ENCODE measurements at places on chromosomes 3 and 15.

- no peak for DNase-seq
These were observed 221.0 kb upstream of the IGF1R start for GRCh38 chr15:98427321-98427720.

GRCh38 chr3:106126067-106126845, 257.4 kb upstream of the CBLB start:
- DNase-seq: no peak

DNA sequence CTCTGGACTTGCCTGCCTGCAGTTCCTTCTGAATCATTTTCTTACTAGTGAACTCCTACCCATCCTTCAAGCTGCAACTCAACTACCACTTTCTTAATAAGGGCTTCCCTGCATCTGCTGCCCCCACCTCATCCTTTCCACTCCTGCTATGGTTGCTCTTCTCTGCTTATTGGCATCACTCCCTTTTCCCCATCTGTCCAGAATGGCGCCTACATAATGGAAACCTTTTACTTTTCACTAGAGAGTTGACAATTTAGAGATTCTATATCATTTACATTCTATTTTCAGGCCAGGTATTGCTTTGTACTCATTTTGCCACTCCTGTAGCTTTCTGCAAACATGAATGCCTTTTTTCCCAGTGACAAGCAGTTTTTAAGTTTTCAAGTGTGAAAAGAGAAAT, 1.9 kb upstream of the EPHA3 start:
- no peak for DNase-seq

DNA sequence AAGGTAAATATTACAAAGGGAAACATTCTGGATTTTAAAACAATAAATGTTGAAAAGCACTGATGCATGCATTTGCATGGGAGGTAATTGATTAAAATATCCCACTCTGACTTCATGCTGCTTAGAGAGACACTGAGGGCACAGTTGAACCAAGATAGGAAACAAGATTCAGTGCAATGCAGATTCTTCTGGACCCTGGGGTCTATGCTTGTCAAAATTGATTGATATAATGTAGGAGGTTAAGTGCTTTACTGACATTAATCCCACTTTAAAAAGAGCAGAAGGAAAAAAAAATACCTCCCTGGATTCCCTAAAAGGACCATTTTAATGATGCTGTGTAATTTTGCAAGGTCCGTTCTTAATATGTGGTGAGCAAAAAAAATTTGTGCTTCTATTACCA, 454.2 kb downstream of the GABRB3 start:
- DNase-seq: no peak

DNA sequence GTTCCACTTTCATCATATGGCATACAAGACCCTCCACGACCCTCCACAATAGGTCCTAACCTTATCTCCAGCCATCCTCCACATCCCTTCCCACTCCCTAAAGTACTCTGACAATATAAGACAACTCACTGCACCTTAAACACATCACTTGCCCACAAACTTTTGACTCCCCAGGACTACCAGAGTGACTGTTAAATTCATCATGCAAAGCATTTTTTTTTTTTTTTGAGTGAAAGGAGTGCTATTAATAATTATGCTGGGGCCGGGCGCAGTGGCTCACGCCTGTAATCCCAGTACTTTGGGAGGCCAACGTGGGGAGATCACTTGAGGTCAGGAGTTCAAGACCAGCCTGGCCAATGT, 55.8 kb downstream of the OSBPL10 start:
- DNase-seq: no peak

- no peak for DNase-seq
These were observed 62.8 kb upstream of the CSPG4 start for GRCh38 chr15:75775296-75776064.

DNA sequence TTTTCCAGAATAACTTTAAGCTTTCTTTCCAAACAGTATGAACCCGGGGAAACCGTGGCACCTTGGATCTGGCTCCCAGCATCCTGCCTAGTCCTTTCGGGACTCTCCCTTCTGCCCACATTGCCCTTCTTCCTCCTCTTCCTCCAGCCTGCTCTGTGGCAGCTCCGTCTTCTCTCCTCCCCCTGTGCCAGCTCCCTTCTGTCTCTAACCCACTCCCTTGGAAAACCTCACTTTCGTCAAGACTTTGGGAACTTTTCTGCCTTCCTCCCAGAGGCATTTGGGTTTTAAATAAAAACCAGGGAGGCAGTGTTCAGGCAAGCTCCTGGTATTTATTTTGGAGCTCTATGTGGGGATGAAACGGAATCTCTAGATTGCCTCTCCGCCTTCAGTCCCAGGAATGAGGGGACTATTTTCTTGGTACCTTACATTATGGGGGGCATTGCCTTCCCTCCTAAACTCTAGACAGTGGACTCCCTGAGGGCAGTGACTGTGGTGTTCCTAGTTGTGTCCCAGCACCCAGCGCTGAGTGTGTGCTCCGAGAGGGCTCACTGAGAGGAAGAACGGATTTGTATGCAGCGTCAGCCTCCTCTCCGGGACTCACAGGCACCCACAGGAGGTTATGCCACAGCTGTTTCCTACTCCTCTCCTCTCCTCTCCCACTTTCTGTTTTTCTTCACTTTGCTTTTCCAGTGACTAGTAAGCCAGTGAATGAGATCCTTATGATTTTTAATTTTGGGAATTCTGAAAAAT, 105.4 kb upstream of the MRPS22 start:
- no peak for DNase-seq

DNA sequence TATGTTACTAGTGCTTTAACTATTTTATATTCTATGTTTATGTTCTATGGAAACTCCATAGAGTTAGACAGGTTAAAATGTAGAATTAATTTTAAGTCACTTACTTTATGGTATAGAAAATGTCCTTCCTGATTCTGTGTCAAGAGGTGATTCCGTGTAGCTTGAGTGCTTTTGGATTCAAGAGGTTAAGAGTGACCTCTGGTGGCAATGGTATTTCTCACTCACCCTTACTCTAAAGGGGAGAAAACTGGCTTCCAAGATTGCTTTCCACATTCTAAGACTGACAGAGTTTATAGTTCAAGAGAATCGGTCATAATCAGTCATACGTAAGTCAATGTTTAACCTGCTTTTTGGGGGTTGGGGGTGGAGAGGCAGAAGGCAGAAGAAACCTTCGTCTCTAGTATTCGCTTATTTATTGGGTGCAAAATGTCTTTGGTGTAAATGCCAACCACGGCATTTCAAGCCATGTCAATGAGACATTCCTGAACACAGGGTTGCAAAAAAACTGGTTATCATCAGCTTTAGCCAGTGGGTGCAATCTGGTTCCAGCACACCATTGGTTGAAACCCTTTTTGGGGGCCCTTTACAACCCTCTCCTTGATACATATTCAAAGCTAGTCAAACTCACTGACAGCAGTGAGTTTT, 92.0 kb upstream of the VGLL3 start:
- DNase-seq: peak; percentile 29

DNA sequence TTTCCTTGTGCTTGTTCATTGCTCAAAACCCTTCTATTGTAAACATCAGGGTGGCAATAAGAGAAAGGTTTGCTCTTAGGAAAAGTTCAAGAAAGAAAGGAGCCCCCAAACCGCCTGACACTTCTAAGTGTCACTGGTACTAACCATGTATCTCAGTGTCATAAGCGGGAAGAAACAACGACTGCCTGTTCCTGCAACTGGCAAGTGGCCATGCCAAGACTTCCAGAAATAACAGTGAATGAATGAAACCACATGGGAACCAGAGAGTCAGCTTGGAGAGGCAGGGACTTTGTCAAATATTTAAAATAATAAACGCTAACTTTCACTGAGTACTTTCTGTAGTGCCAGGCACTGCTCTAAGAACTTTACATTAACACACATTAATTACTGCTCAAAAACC, 1.1 kb downstream of the PLSCR2 start:
- DNase-seq: no peak

DNA sequence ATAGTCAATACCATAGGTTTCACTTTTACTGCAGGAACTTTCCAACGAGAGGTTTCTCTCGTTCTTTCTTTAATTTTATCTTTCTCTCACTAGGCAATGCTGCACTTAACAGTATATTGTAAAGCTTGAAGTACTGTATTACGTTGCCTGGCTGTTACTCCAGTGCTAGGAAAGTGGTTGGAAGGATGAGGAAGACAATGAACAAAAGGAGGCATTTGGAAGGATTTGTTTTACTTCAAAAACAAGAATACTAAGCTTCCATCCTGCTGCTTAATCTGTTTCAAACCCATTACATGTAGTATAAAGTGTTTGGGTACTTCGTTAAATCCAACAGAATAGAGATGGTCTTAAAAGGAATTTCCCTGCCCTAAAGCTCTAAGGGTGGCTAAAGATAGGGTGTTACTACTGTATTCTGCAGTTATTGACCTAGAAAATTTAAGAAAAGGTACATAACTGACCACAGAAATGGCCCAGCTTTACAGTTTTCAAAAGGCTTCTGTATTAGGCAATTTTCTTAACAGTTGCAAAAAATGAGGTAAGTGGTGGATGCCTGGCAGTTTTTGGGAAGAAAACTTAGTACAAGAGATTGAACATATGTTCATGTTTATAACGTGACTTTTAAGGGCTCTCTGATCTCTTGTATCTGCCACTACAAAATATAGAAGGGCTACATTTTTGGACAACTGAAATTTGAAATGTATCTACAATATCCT, 785 bp upstream of the IFT57 start:
- DNase-seq: no peak

GRCh38 chr3:193903512-193903817, 232.5 kb upstream of the HES1 start:
- no peak for DNase-seq

- no peak for DNase-seq
These were observed 12.8 kb upstream of the GATA2 start for GRCh38 chr3:128505771-128506170.

DNA sequence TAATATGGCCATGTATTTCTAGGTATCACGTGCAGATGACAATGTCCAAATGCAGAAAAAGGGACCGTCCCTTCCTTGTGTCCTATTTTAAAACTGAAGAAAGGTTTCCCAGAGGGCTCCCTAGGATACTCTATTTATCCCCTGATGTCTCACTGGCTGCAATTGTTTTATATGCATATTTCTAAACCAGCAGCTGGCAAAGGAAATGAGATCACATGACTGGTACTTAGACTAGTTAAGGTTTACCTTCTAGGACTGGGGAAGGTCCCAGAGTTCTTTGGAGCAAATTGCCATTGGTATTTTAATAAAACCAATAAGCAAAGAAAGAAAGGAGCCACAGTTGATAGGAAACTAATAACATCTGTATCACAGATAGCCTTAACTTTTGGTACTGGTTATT, 29.5 kb downstream of the GTF2E1 start:
- DNase-seq: no peak

DNA sequence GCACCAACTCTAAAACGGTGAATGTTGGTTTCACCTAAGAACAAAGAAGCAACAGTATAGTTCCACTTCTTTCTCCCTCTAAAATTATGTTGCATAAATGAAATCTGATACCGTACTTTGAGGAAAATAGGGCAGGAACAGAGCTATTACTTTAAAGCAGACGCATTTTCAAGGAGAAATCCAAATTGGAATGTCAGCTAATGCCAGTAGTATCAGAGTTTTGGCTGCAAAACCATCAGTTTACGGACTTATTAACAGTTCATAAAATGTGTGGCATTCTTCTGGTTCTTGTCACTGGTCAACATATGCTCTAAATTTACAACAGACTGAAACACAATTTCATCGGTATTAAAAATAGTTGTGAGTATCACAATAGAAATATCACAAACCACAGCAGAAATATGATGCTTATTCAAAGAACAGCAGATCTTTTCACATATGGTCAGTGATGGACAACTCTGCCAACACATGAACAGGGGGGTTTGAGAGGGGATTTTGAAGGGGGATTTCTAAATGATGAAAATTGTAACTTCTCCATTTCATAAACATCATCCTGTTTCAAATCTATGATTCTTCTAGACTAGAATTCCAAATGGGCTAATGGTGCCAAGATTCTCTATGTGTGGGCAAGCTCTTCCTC, 38.7 kb upstream of the ROBO2 start:
- DNase-seq: no peak

DNA sequence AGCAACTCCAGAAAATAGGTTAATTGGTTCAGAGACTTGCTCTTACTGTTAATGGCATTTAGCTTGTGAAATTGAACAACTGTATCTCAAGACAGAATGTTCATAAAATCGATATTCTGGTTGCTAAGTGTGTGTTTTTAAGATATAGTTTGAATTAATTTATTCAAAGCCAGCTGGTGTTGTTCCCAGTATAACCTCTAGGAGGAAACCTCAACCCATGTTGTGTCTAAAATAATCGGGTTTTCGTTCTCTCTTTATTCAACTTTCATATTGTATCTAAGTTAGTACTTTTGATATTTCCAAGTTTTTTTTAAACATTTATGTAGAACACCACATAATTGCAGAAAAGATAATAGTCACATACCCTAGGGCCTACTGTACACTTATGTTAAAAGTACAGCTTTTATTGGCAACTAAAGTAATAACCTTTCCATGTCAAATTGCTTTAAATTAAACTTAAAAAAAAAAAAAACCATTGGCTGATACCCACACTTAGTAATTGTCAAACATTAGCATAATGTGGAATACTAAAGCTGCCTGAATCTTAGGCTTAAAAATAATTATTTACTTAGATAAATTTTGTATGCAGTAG, 90.9 kb downstream of the SAMMSON start:
- DNase-seq: peak; percentile 5

DNA sequence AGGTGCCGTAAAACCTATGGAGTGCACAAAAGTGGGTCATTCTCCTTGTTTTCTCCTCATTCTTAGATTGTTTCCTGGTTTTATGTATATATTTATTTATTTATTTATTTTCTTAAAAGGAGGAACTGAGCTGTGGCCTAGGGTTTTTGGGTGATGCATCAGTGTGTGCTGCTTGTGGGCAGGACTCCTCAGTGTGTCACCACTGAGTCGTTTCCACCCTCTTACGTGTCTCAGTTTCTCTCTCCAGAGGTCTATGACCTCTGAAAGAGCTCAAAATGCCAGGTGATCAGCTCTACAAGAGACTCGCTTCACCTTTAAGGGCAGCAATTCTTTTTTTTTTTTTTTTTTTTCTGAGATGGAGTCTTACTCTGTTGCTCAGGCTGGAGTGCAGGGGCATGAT, 72.9 kb downstream of the CD200 start:
- no peak for DNase-seq

GRCh38 chr15:77475898-77476297, 55.2 kb downstream of the HMG20A start:
- no peak for DNase-seq

GRCh38 chr3:52279596-52279995, 1.1 kb upstream of the WDR82 start:
- DNase-seq: no peak

GRCh38 chr3:14988988-14989394, 41.6 kb downstream of the NR2C2 start:
- no peak for DNase-seq

DNA sequence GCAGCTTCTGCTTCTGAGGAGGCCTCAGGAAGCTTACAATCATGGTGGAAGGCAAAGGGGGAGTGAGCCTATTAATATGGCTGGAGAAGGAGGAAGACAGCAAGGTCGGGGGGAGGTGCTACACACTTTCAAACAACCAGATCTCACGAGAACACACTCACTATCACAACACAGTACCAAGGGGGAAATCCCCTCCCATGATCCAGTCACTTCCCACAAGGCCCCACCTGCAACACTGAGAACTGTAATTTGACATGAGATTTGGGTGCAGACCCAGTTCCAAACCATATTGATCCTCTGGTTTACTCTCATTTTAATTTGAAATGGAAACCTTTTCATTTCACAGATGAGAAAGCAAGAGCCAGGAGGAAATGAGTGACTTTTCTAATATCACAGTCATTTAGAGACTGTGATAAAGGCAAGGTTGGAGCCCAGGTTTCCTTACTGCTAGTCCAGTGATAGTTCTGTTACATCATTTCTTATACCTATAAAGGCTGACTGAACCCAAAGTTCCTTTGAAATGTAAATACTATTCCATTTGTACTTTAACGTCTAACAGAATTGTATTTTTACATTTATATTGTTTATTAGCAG, 105.8 kb upstream of the GAP43 start:
- DNase-seq: no peak
